ENCODE measurements at places on chromosomes 3 and 15. TPM values are rescaled to one million over a fixed set of nuclear protein-coding genes. Genes with fewer than 3 reads are reported as not detected.

Gene KNL1
- polyA plus RNA-seq, result 0.13 TPM

Gene FMN1
- 2.3 TPM for polyA plus RNA-seq

Gene CCR5
- polyA plus RNA-seq, result 0.91 TPM

Gene FAM227B
- polyA plus RNA-seq, result 7.3 TPM

Gene MYZAP
- 21.4 TPM for polyA plus RNA-seq

Gene TERC
- polyA plus RNA-seq, result not detected

Gene SLC24A5
- not detected for polyA plus RNA-seq

Gene GOLGA6A
- polyA plus RNA-seq, result not detected

Gene ATP13A5
- not detected for polyA plus RNA-seq

Gene SLC22A13
- polyA plus RNA-seq, result 0.07 TPM

Gene PAQR5
- polyA plus RNA-seq, result 11.7 TPM

Gene CA12
- polyA plus RNA-seq, result 0.20 TPM

Gene PRTG
- 0.40 TPM for polyA plus RNA-seq

Gene STAC
- 5.3 TPM for polyA plus RNA-seq

Gene PAK6
- polyA plus RNA-seq, result 11.3 TPM

Gene GOLGA8H
- 1.8 TPM for polyA plus RNA-seq

Gene GOLGA6D
- polyA plus RNA-seq, result not detected

Gene LINGO1
- polyA plus RNA-seq, result 0.37 TPM

Gene SCN10A
- polyA plus RNA-seq, result not detected

Gene SAMD7
- polyA plus RNA-seq, result not detected

Gene RTP1
- polyA plus RNA-seq, result not detected

Gene PRR20G
- polyA plus RNA-seq, result not detected

Gene INSYN1
- polyA plus RNA-seq, result 10.3 TPM

Gene MORC1
- polyA plus RNA-seq, result 0.15 TPM

Gene SLC6A11
- polyA plus RNA-seq, result 0.08 TPM

Gene GOLGA8S
- polyA plus RNA-seq, result 0.08 TPM

Gene SLCO2A1
- 21.0 TPM for polyA plus RNA-seq

Gene TNK2
- 6.1 TPM for polyA plus RNA-seq

Gene C3orf70
- 0.77 TPM for polyA plus RNA-seq

Gene MUC20
- polyA plus RNA-seq, result 16.6 TPM

Gene SYNPR
- polyA plus RNA-seq, result not detected

Gene DLEC1
- 1.7 TPM for polyA plus RNA-seq

Gene LRRC31
- not detected for polyA plus RNA-seq

Gene PAQR9
- not detected for polyA plus RNA-seq

Gene TGM4
- 0.10 TPM for polyA plus RNA-seq

Gene IMPG2
- 0.35 TPM for polyA plus RNA-seq

Gene POLR2M
- 21.0 TPM for polyA plus RNA-seq

Gene ST6GAL1
- polyA plus RNA-seq, result 30.9 TPM

Gene CHRNA7
- 5.8 TPM for polyA plus RNA-seq

Gene NANOGP8
- not detected for polyA plus RNA-seq

Gene GOLGA8N
- polyA plus RNA-seq, result 5.0 TPM

Gene CLEC3B
- polyA plus RNA-seq, result 251 TPM

Gene ITIH1
- 0.34 TPM for polyA plus RNA-seq
